ENCODE measurements at places on chromosomes 6 and 20. TPM values are rescaled to one million over a fixed set of nuclear protein-coding genes. Genes with fewer than 3 reads are reported as not detected.
A peak's percentile ranks its signal among the peaks of the same experiment; 100 is the strongest.

Gene LRRC73
- total RNA-seq = 0.45 TPM

Gene TDRD6
- total RNA-seq = 0.58 TPM

Gene DEFB124
- total RNA-seq = 1.7 TPM

DNA sequence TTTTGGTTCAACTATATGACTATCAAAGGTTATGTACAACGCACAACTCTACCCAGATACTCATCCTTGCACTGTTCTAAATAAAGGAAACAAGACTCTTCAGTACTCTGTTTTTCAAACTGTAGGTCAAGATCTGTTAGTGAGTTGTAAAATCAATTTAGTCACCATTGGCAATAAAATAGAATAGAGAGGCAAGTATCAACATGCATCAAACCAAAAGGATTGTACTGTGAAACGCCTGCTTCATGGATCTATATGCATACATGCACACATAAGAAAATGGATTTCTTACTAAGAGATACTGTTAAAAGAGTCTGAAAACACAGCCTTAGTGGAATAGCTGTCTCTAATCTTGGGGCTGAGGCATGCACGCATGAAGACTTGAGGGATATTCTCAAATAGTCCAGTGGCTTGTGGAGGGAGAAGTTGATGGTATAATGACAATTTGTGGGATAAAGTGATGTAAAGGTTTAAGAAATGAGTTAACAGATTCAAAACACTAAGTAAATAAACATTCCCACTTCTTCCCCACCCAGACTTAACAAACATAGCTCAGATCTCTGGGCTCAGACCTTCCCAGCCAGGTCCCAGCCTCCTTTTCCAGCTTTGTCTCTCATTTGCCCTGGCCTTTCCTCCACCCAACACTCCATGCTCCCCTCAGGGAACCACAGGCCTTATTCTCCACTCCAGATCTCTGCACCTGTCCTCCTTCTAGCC is 10.7 kb upstream of the LZTS3 start:
- no peak for DNase-seq

DNA sequence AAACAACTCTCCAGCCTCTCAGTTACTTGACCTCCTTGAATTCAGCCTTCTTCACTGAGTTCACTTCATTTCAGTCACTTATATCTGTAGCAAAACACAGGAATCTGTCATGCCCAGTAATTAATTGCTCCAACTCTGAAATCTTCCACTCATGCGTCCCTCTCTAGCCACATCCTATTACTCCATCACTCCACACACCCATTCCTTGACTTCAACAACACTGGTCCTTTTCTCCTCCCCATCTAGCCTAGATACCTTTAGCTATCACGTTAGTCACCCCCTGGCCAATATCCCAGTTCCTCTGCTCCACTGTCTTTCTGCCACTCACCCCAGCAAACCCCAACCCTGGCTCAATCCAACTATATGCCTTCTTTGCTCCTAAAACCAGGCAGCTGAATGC is 7.7 kb downstream of the ZHX3 start:
- DNase-seq = no peak

- no peak for DNase-seq
Observed at GRCh38 chr6:90468859-90469258, 118.0 kb downstream of the MAP3K7 start.

- DNase-seq = no peak
Observed at GRCh38 chr6:88662653-88663174, 300.7 kb downstream of the RNGTT start.

- no peak for DNase-seq
Observed at GRCh38 chr6:137589067-137589848, 95.1 kb upstream of the OLIG3 start.

DNA sequence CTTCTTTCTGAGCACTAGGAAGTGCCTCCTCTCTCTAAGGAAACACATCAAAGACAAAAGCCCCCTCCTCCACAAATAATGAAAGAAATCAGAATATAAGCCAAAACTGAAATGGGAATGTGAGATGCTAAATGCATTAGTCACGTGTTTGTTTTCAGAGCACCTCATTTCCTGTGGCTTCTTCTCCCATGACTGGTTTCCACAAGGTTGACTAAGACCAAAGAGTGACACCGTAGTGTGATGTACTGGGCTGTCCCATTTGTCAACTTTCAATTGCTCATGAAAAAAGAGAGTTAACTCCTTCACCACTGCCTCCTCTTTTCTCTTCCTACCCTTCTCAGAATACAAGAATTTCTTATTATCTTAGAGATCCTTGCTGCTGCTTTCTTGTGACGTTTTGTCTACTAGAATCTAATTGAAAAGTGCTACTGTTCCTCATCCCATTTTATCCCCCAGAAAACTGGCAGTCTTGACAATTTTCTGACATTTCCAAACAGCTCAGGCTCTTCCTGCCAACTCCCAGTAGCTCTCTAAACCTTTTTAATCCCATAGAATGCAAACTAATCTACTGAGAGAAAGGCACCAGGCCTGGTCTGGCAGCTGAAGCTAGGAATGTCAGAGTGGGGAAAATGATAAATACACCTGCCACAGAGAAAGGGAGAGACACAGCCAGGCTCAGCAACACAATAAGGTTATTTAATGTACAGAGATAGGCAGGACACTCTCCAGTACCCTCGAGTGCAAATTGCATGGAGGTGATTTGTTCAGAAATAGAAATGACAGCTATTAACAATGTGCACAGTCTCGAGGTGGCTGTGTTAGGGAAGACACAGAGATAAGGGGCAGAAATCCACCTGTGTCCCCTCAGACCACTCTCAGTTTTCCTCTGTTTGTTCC is 671.7 kb upstream of the NRSN1 start:
- DNase-seq = no peak

DNA sequence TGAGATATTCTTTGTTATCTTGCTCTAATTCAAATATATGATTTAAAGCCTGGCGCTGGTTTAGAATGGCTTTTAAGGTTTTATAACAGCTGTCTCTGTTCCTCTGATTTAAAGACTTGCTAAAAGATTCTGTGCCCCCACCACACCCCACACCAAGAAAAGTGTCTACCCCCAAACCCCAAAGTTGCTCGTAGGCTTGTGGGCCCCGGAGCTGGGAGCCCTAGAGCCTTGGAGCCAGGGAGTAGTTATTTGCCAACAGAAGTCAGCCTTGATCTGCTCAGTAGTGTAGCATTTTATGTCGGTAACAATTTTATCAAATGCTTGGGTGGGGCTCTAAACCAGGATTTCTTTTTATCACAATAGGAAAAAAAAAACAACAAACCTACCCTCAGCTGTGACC is 105.2 kb upstream of the TRAF3IP2 start:
- DNase-seq = no peak

- no peak for DNase-seq
Observed at GRCh38 chr20:35093267-35093884, 769 bp upstream of the TRPC4AP start.

GRCh38 chr6:14550822-14551221 is 433.2 kb downstream of the CD83 start:
- DNase-seq = no peak

- DNase-seq = no peak
Observed at GRCh38 chr6:121697921-121698320, 262.5 kb downstream of the GJA1 start.

DNA sequence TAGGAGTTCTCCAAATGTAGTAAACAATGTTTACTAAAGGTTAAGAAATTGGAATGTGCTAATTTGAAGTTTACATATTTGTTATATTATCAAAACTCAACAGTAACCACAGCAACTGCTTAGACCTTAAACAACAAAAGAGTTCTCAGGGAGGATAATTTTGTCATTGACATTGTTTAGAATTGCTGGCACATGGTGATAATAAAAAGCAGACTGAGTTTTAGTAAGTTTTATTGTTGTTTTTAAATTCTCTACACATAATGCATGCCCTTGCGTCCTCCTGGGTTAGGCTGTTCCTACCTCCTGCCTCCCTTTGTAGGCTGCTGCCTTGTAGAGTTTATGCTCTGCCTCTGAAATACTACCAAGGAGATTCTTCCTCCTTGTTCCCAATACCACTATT is 28.7 kb downstream of the LAMA4 start:
- no peak for DNase-seq

- peak; percentile 64 for DNase-seq
Observed at GRCh38 chr20:38194971-38195504, 30.0 kb upstream of the TGM2 start.

DNA sequence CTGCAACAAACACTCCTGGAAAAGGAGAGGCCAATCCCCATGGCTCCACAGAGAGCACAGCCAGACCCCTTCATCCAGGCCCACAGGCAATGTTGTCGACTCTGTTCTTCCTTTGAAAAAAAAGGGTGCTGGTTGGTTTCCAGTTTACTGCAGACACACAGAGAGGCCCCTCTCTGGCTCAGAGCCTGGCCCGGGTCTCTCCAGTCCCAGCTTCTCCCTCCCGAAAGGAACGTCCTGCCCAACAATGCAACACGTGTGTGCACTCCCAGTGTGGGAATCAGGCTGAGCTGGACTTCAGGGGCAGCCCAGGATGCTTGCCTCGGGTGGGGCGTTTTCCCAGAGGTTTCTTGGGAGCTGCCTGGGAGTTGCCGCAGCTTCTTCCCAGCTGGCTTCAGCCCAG is 4.5 kb upstream of the NKAIN4 start:
- DNase-seq = no peak

- no peak for DNase-seq
Observed at GRCh38 chr6:25555188-25555587, 96.8 kb upstream of the SCGN start.

GRCh38 chr6:166498661-166499349 is 87.7 kb downstream of the RAMACL start:
- DNase-seq = peak; percentile 84

Data from mesenteric fat pad (tissue), 1 donor.